ENCODE measurements at places on chromosomes 7 and 10. TPM values are rescaled to one million over a fixed set of nuclear protein-coding genes. Genes with fewer than 3 reads are reported as not detected.

GRCh38 chr10:73251683-73252444 lies 580 bp downstream of the MRPS16 start:
- no peak for DNase-seq

- DNase-seq = peak; percentile 80
Measured at GRCh38 chr10:68900427-68901104, 549 bp upstream of the DDX50 start.

DNA sequence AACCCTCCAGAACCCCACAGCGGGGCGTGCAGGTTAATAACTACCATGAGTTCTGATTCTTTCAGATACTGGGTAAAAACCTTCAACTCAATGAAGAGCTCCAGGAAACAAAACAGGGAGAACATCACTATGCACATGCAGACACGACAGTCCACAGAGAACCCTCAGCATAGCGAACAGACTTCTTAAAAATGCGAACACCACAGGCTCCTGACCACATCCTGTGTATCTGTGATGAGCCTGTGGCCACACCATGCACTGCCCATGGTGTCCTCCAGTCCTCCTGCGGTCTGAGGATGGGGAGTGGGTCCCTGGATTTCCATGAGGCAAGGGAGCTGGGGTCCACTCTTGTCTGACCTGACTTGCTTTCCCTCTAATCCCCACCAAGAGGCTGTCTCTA lies 107.2 kb downstream of the COBL start:
- no peak for DNase-seq

DNA sequence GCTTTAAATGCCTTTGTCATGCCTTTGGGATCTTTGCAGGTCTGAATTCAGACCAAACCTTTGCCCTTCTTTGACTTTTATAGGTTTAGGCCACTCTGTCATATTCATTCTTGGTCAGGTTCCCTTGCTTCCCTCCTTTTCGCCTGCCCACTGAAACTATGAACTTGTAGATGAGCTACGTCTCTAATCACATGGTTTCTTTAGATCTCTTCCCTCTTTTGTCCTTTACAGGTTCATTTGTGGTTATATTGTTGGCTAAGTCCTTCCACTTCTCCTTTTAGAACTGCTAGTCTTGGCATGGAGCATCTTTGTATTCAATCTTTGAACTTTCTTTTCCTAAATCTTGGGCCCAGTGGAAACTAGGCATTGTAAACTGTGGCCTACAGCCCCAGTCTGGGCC lies 104.0 kb upstream of the ZEB1 start:
- DNase-seq = no peak

- DNase-seq = no peak
Measured at GRCh38 chr10:33732161-33732680, 397.8 kb upstream of the NRP1 start.

GRCh38 chr10:114336823-114337509 lies 67.3 kb downstream of the AFAP1L2 start:
- no peak for DNase-seq

MPP7 gene
- 26.9 TPM for total RNA-seq

NXPH1 gene
- total RNA-seq = not detected

FAM20C gene
- total RNA-seq = 11.3 TPM

Data from left colon (tissue), 2 donors.